ENCODE measurements at places on chromosomes 1 and 21. TPM values are rescaled to one million over a fixed set of nuclear protein-coding genes. Genes with fewer than 3 reads are reported as not detected.

DNA sequence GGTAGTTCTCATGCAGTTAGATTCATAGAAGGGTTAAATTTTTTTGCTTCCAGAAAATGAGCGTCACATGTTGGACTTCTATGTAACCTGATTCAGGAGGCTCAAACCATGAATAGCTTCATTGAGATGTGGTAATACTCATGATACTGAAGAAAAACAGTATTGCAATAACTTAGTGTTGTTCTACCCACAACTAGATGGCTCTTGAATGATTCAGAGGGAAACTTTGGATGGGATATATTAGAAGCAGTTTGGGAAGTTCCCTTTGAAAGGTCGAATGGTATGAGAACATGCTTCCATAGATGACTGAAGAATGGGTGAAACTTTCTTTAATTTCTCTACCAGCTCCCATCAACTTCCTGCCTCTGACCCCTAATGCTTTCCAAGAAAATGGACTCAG is 211.7 kb upstream of the PTGFR start:
- no peak for DNase-seq

DNA sequence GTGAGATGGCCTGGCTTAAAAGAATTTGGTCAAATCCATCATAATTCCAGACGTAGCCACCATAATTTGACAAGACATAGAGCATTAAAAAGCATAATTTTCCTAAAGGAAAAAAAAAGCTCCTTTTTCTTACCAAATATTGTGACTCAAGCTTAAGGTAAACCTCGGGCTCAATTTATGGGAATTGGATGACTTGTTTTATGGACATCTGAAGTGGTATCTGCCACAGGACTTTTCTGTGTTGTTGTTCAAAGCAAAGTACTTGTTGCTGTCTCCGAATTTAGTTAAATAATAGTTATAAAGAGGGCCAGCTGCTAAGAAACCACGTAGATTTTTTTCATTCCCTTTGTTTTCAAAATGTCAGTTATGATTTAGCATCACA is 1.1 kb downstream of the MPZL1 start:
- no peak for DNase-seq

DNA sequence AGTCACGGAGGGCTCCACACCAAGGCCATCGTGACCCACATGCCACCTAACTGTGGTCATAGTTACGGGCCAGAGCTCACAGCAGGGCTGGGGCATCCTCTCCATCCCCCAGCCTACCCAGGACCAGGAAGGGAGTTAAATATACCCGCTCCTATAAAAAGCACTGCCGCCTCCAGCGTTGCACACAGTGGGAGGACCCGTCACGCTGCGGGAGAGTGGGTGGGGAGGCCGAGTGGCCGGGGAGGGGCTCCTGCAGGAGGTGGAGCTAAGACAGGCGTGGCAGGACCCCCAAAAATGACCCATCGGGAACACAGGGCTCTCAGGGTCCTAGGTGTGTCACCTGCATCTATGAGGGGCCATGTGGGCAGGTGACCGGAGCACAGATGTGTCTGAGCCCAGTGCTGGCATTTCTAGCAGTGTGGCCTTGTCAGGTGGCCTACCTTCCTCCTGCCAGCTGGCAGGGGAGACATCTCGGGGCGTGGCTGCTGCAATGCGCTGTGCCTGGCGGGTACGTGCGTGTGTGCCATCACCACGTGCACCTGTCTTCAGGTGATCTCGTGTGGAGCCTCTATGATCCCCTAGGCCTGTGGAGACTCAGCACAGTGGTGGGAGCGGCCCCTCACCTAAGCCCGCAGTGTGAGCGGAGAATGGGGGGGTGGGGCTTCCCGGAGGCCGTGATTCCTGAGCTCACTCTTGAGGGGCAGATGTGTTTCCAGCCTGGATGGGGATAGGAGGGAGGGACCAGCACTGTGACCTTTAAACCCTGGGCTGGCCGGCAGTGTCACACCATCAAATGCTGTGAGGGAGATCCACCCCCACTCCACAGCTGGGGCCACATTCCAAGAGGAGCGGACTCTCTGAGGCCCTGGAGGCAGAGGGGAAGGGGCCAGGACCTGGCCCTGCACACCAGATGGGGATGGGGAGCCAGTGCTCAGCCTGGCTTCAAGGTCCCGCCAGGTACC is 17.7 kb downstream of the AGRN start:
- peak; percentile 35 for DNase-seq

DNA sequence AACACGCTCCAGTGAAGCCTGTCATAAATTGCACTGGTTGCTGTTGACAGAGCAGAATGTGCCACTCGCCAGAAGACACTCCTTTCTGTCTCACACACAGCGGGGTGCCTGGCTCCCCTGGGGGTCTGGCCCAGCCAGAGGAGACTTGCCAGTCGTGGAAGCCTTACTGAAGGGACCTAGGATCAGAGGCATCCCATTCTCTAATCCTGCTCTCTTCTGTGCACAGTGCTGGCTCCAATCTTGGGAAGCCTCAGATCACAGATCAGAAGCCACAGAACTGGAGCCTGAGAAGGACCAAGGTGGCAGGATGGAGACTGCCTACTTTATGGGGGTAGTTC is 1.4 kb downstream of the SLC9A1 start:
- no peak for DNase-seq

Gene KRTAP7-1
- total RNA-seq: not detected

- no peak for DNase-seq
Observed at GRCh38 chr21:32413015-32413504, 554 bp downstream of the EVA1C start.

Gene ADORA3
- total RNA-seq: 3.6 TPM

DNA sequence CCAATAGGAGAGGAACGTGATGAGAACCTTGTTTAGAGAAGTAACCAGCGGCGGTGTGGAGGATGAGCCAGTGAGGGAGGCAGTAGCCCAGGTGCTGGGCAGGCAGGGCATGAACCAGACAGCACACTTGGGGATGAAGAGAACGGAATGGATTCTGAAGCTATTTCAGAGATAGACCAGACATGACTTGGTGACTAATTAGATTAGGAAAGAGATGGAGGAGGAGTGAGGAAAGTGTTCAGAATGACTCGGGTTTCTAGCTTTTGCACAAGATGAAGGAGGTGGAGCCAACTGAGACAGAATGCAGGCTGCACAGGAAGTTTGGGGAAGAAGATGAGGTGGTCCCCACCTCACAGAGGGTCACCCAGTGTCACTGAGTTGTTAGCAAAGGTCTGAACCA is 5.1 kb downstream of the PEF1 start:
- DNase-seq: no peak

Gene EPHA10
- 10.1 TPM for total RNA-seq

Gene SDC3
- 66.1 TPM for total RNA-seq
